ENCODE measurements at places on chromosomes 7 and 10.

DNA sequence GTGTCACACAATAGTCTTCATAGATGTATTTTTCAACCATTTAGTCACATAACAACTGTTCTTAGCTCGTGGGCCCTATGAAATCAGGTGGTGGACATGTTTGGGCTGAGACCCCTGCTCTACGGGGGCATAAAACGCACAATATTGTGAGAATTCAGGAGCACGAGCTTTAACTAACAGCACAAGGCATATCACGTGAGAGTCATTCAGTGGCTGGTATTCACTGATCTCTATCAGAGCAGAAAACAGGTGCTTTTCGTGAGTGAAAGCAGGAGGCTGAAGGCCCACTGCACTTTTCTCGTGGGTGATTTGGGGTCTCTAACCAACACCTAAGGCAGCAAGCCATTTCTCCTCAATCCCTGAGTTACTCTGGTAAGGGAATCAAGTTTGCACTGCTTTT, 42.8 kb upstream of the GRB10 start:
- DNase-seq = no peak

DNA sequence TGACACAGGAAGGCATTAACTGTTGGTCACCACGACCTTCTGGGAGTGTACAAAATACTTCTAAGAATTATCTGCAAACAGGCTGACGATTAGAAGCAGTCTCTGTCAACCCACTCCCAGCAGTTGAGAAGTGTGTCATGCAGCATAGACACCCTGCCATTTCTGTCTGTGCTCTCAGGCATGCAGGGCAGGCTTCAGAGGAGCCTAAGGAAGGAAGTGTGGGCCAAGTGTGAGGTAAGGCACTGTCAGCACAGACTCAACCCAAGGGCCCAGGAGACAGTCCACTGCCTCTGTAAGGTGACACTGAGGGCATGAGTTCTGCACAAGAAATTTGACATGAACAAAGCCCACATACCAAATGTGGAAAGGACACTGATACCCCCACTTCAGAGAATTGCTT, 109.0 kb upstream of the VIPR2 start:
- no peak for DNase-seq

GRCh38 chr7:82964150-82964882, 198.4 kb downstream of the PCLO start:
- DNase-seq = no peak

- DNase-seq = no peak
Observed at GRCh38 chr7:79421751-79422150, 31.7 kb downstream of the MAGI2 start.

GRCh38 chr7:33677556-33677955, 227.8 kb upstream of the BMPER start:
- DNase-seq = no peak

DNA sequence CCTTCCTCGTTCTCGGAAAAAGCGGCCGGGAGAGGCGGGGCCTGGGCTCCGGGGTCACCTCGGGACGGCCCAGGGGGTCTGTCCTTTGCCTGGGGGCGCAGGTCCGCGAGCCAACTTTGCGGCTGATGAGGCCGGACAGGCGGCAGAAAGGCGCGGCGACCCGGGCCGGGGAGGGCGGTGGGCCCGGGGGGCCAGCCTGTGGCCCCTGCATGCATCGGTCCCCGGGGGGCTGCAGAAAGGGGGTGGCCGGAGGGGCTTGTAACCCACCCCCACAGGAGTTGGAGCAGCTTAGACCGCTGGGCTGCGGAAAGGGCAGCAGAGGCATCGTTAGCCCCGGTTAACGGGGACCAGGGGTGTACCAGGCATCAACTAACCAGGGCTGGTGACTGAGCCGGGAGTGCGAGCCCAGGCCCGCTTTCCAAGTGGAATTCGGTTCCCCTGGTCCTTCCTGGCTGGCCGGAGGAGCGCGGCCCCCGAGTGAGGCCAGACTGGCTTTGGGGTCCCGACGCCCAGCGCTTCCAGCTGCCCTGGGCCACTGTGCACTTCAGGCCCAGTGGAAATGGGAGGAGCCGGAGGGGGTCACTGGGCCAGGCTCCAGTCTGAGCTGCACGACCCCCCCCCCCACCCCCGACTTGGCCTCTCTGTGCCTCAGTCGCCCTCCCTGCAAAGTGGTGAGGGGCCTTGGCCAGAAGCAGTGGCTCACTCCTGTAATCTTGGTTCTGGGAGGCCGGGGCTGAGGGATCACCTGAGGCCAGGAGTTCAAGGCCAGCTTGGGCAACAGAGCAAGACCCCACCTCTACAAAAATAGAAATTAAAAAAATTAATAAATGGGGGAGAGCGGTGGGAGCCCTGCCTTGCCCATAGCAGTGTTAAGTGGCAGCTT, 919 bp downstream of the SLC29A4 start:
- DNase-seq = no peak

DNA sequence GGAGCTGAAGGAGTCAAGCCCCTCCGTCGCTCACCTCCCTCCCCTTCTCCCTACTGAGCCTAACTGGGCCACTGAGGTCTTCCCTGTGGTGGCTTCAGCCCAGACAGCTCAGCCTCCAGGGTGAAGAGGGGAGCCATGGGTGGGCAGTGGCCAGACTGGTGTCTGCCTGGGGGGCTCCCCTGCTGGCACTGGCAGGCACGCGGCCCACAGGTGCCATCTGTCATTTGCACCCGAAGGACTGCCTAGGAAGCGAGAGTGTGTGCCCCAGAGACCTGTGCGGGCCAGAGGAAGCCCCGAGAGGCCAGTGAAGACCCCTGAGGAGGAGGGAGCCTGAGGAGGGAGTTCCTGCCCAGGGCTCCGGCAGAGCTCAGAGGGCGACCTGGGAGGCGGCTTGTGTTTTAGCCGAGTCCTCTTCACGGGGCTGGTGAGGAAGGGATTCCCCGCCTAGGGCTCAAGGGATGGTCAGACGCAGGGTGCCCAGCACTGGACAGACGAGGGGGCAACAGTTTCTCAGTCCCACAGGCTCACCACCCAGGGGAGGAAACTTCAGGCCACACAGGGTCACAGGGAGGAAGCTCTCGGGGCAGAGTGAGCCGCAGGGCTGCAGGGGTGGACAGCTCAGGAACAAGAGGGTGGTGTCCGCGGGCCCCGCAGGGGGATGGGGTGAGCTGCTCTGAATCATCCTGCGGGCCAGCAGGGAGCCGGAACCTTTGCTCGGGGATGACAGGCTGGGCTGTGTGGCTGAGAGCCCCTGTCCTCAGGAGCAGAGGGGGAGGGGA, 76.2 kb upstream of the PPP2R2D start:
- no peak for DNase-seq

- no peak for DNase-seq
Observed at GRCh38 chr7:158364451-158364850, 223.2 kb downstream of the PTPRN2 start.

DNA sequence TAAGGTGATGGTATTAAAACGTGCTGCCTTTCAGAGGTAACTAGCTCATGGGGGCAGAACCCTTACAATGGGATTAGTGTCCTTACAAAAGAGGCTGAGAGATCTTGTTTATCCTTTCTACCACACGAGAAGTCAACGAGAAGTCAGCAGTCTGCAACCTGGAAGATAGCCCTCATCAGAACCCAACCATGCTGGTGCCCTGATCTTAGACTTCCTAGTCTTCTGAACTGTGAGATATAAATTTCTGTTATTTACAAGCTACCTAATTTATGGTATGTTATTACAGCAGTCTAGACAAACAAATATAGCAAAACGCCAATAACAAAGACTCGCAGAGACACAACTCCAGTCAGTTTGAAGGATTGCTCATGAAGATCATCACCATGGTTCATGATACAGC, 157.5 kb upstream of the TMEM106B start:
- no peak for DNase-seq

GRCh38 chr10:24726626-24727025, 2.9 kb upstream of the ARHGAP21 start:
- no peak for DNase-seq

DNA sequence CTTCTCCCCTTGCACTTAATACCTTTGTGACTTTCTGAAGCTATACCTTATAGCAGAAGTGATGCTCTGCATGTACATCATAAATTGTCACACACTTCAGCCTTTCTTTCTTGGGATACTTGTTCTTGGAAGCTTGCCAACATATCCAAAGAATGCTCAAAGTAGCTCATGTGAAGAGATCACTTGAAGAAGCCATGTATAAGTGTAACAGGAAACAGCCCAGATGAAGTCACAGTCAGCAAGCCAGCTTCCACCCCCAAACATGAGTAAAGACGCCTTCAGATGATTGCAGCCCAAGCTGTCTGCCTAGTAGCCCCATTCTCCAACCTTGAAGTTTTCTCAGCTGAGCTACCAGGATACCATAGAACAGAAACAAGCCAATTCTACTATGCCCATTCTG, 50.9 kb downstream of the DGKB start:
- DNase-seq = no peak

DNA sequence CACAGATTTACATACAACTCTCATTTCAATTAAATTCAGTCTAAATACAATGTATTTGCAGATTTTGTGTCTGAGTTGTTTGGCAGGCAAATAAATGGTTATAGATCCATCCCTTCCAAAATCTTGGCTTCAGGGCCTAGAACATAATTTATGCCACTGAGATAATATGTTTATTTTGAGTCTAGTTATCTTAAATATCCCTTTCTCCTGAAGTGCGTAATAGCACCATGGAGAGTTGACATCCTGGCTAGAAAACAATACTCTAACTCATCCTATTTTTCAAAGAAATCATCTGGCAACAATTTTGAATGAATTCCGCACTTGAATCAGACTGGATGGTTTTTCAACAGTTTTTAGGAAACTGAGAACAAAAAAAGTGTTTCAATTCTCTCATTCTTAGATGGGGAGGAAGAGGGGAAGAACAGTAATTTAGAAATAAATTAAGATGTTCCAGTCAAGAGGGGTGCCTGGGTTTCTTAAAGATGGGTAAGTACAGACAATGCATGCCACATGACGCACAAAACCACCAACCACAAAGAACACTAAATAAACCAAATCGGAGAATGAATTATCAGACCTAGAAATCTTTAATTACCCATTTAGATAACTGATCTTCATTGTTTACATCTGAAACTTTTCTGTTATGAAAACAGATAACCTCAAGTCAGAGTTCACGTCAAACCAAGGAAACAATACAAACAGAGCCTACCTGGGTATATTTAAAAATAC, 228.7 kb upstream of the PTN start:
- no peak for DNase-seq

DNA sequence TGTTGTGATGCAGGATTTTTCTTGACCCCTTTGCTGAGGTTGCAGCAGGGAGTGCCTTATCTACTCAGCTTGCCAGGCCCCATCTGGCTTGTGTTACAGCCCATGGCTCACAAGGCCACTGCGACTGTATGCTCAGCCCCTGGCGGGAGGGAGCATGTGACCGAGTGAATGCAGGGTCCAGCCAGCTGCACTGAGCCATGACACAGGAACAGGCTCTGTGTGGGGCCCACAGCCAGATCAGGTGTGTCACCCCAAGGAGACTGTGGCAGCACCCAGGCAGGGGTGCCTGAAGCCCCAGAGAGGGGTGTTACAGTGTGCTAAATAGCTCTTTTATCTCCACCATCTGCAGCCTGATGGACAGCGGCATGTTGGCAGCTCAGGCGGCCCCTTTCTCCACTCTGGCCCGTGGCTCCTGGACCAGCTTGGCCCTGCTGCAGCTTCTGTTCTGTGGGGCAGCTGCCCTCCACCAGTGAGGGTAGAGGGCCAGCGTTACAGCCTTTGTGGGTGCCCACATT, 2.6 kb upstream of the PCBD1 start:
- DNase-seq = no peak

DNA sequence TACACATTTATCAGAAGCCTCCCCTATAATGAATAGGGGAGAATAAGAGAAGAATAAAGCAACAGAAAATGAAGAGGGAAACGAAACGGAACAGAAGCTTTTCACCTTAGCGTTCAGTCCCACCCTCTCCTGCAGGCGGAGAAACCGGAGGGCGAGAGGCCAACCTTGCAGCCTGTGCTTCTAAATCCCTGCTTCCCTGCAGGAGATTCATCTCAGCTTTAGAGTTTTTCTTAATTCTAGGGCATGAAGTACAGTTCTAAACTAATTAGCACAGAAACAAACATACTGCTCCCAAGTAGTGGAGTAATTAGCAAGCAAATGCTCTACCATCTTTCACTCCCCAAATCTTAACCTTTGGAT, 107.2 kb downstream of the CUBN start:
- no peak for DNase-seq

DNA sequence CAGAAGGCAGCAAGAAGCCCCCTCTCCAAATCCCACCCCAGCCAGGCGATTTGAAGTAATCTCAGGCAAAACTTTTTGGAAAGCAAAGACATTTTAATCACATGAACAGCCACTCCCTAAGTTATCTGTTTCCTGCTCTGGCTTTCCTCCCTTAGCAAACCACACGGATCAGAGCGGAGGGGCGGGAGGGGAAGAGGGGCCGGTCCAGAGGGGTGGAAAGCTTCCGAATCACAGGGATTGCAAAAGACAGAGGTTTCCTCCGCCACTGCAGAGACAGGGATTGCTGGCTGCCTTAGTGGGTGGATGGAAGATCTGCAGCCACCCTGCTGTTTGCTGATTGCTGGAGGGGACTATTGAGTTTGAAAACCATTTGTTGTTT, 41.2 kb downstream of the ZCCHC24 start:
- no peak for DNase-seq

GRCh38 chr10:1104971-1105370, 48.8 kb downstream of the WDR37 start:
- no peak for DNase-seq

DNA sequence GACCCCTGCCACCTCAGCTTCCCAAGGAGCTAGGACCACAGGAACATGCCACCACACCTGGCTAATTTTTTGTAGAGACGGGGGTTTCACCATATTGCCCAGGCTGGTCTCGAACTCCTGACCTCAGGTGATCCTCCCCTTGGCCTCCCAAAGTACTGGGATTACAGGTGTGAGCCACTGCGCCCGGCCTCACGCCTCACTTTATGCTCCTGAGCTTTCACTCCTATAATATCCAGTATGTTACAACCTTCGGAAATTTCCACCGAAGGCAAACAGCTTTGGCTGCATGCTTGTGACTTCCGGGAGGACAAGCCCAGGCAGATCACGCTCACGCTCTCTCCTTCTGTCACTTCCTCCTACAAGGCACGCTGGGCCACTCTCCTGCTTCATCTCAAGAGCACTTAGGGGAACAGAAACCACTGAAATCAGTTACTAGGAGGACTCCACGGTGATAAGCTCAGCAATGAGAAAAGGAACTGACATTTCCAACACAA, 4.4 kb upstream of the MAD1L1 start:
- no peak for DNase-seq

GRCh38 chr10:84783386-84783785, 455.0 kb downstream of the CCSER2 start:
- DNase-seq = no peak

GRCh38 chr7:8149222-8149621, 112.7 kb downstream of the ICA1 start:
- no peak for DNase-seq

- DNase-seq = peak; percentile 83
Observed at GRCh38 chr7:50449881-50450589, at the start of gene FIGNL1. FIGNL1 (minus strand) TSS chr7:50450350; CDS start chr7:50447287, 3,063 bp downstream.

- no peak for DNase-seq
Observed at GRCh38 chr7:47685712-47686376, 103.9 kb upstream of the TNS3 start.

DNA sequence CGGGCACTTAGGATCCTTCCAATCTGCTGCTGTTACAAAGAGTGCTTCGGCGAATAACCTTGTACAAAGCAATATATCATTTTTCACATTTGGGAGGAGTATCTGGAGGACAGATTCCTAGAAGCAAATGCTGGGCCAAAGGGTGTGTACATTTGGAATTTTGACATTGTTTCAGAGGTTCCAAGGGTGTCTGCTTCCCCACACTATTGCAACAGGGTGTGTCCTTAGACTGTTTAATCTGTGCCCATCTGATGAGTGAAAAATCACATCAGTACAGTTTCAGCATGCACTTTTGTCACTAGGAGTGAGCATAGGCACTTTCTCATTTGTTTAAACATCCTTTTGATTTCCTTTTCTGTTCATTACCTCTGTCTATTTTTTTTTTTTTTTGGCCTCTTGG, 8.6 kb upstream of the ELFN1 start:
- no peak for DNase-seq

Measured in stimulated activated naive CD8-positive, alpha-beta T cell treated with anti-CD3 and anti-CD28 coated beads, Interleukin-15, amount 100 ng/mL, for 72 hours (primary cell).